ENCODE measurements at places on chromosomes 4 and X. TPM values are rescaled to one million over a fixed set of nuclear protein-coding genes. Genes with fewer than 3 reads are reported as not detected.

DNA sequence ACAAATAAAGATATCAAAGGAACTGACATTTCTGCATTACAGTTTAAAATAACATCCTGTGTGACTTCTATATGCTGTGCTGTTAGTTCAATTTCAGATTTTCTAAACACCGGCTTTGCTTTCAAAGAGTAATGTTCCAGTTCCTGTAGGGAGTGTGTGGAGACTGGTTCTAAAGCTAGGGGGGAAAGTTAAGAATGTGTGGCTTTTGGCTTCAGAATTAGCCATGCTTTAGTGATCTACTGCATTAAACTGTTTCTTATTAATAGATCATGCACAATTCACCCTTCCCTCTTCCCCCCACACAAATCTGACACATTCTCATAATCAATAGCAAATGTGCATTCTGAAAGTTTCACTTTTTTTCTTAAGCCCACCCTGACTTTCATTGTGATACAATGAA, 32.0 kb upstream of the DKK2 start:
- DNase-seq, result no peak

DNA sequence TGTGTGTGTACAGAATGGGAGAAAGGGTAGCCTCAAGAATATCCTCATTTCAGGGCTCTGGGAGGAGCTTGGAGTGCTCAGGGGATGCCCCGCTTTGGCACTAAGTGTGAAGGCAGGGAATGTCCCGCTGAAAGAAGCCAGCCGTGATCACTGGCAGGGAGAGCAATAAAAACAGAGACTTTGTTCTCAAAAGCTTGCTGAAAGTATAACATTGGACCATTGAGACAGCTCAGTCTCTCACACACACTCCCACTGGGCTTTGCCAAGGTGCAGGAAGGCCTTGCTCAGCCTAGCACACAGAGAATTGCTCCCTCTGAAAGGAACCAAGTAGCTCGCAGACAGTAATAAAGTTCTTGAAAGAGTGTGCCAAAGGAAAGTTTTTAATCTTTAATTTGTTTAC, 143.8 kb upstream of the SLITRK2 start:
- no peak for DNase-seq

GRCh38 chrX:125402807-125403206, 83.1 kb downstream of the TEX13C start:
- no peak for DNase-seq

DNA sequence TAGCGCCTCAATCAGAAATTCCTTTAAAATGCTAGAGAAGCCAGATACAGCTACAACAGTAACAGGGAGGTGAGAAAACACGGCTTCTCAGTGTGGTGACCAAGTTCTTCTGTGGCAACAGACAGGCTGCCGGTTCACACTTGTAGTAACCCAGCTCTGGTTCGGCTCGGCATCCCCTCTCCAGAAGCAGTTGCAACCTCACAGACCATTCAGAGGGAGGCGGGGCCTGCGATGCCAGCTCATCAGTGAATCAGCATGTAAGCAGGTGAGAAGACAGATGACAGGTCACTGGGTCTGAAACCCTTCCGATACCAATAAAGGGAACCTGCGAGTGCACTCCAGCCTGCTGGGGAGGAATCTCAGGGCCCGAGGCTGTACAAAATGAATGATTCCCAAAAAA, 251.0 kb downstream of the KCNIP4 start:
- DNase-seq, result peak; percentile 21

GRCh38 chrX:49177338-49177833, 5.7 kb downstream of the PLP2 start:
- DNase-seq, result no peak

DNA sequence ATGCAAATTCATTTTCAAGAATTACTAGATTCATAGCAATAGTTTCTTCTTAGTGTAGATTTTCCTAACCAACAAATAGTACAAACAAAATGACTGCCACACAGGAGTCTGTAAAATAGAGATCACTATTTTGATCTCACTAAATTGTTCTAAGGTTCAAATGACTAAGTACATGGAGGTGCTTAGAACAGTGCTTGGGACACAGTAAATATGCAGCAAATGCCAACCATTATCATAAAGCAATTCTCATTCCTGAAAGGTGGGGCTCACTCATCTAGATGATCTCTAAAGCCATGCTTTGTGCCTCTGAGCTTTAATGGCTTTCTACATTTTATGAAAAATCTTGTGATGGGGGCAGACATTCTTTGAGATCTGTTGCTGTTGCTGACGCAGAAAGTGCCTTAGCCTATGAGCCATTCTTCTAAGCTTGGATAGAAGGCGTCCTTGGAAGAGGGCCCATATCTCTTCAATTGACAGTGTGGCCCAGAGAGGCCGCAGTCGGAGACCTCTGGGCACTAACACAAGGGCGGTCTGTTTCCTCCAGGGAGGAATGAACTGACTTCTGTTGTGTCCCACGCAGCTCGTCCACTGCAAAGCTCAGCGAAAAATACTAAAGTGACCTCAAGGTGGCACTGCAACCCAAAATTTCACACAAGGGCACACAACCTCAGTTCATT, 23.5 kb downstream of the TLR10 start:
- peak; percentile 72 for DNase-seq

DNA sequence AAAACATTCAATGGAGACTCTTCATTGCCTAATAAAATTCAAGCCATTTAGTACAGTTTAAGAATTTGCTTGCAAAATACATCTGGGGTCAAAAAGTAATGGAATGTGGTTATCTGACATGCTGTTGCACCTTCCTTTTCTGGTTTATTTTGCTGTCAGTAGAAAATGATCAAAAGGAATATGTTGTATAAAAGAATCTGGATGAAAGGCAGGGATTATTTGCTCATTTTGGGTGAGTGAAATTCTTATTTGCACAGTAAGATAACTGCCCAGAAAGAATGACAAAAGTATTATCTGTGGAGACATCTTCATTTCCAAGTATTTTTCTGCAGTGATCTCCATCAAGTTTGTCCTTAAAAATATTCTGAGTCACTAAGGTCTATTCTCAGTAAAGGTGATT, 30.4 kb downstream of the BOD1L1 start:
- no peak for DNase-seq

Gene RBM46
- total RNA-seq, result 0.43 TPM

Gene PPP4R3C
- not detected for total RNA-seq

Gene MAOB
- 0.57 TPM for total RNA-seq
